ENCODE measurements at places on chromosomes 4 and X.
A peak's percentile ranks its signal among the peaks of the same experiment; 100 is the strongest.

DNA sequence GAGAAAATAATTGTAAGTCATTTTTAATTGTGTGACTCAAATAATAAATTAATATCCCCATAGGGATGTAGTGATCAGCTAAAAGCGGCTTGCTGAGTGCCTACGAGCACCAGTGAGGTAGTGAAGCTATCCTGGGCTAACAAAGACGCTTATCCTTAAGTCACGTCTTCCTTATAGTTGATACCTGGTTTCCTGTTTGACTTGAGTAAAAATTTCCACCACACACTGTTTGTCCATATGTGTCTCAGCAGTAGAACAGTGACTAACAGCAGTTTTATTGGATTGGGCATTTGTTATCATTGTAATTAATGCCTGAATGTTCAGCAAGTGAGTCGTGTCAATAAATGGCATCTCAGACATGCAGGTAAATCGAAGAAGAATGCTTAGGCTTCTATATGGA is 241.1 kb downstream of the GRXCR1 start:
- DNase-seq: no peak

DNA sequence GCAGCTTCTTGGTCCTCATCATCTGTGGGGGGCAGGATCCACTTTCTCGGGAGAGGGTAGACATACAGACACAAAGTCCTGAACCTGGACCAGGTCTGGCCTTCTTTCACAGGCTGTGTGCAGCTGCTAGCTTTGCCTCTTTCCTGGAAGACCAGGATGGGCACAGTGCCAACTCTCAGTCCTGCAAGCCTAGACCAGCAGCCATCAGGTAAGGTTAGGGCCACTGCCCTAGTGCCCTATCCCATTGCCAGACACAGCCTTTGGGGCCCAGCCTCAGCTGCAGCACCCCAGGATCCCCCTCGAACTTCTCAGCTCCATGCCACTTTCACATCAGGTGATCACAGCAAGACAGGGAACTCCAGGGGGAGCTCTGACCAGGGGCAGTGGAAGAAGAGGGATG is 38.4 kb downstream of the ZNF185 start:
- DNase-seq: no peak

GRCh38 chrX:144730471-144730870 is 516.8 kb upstream of the SPANXN1 start:
- DNase-seq: no peak

- DNase-seq: no peak
Observed at GRCh38 chrX:151151665-151152267, 24.6 kb upstream of the GPR50 start.

DNA sequence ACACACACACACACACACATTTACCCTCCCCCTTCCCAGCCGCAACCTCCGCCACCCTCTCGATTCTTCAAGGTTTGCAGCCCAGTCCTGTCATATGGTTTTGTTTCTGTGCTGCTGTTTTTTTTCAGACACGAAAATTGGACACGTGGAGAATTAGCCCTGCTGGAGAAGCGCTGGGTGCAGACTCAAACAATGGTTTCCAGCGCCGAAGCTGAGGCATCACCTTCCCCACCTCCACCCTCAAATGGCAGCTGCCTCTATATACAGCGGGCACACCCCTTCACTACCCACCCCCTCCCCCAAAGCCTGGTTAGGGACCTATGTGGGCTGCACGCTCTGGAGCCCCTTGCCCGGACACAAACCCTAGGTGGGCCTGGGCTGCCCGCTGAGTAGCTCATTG is 87.9 kb downstream of the BCOR start:
- no peak for DNase-seq

DNA sequence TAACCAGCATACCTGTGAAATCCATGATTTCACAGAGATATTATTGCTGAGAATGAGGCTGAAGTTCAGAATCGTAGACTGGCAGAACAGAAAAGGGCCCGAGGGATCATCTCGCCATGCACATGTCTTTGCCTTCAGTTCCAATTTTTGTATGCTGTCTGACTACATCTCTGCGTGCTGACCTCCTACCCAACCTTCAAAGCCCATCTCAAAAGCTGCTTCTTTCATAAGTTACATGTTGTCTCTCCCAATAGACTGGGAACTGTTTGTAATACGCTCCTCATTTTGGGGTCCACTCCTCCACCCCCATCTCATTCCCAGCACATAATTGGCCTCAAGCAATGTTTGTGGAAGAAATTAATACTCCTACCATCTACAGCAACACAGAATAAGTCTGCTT is 78.2 kb downstream of the RTL5 start:
- no peak for DNase-seq

DNA sequence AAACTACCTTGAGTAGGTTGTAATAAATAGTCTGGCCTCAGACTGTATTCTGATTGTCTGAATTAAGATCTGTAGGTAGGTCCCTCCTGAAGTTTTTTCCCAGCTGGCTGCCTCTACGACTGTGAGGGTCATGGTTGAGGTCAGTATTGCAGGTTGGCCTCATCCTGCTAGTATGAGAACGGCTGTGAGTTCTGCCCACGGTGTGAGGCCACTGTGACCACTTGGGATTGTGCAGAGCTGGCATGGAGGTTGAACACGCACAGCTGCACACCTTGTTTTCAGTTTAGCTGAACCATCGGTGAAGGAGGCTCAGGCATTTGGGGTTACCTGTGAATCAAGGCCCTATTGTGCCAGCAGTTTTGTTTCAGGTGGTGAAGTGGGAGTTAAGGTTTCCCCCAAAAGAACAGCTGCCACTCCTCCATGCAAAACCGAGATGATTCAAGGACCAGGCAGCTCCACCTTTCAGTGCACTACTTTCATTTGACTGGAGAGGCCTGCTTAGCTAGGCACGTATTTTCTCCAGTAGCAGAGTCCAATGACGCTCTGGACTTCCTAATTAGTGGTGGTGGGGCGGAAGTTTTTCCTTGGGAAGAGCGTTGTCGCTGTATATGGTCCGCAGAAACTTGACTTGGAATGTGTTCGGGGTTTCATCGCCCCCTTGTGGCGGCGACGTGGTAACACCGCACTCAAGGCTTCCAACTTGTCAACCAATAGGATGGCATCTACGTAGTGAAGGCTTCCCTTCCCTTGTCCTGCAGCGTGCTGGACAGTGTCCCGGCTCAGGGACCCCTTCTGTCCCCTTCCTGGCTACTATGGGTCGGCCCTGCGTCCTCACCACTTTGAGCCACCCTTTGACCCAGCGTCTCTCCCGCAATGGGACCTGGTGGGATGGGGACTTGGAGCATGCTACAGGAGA is 13.8 kb downstream of the CMC4 start:
- peak; percentile 15 for DNase-seq

DNA sequence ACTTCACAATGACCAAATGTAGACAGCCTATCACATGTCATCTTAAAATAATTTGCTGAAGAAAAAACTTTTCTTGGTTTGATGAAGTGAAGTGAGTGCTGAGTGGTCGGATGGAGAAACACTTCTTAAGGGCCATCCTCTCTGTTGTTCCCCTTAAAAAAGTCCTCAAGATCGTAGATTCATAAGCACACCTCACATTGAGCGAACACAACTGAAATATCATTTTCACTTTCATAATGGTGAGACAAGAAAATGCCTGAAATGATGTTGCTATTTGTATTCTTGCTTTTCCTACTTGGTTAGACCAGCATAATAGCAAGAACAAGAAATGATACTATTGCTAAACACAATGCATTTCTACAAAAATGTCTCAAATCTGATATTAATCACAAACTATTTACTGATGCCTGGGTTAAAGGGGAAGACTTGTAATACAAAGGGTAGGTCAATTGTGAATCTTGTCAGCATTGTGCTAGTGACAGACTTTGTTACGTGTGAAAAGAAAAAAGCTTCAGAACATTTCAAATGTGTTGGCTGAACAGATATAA is 305.6 kb upstream of the NR3C2 start:
- DNase-seq: no peak

GRCh38 chr4:153420361-153420760 is 45.8 kb upstream of the TMEM131L start:
- no peak for DNase-seq

DNA sequence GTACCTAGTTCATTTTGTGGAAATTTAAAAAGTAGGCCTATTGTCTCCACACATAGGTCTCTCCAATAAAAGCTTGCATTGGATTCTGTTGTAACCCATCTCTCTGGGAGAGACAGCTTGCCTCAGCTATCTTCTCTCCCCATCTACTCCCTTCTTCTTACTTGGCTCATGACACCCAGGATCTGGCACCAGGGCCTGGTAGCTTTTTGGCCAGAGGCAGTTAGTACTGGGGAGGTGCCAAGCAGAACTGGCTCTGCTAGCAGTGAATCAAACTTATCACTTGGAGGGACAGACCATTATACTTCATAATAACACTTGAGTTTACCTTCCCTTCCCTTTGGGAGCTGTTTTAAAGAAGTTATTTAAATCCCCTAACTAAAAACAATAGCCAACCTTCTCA is 31.8 kb downstream of the PLAC1 start:
- DNase-seq: no peak

DNA sequence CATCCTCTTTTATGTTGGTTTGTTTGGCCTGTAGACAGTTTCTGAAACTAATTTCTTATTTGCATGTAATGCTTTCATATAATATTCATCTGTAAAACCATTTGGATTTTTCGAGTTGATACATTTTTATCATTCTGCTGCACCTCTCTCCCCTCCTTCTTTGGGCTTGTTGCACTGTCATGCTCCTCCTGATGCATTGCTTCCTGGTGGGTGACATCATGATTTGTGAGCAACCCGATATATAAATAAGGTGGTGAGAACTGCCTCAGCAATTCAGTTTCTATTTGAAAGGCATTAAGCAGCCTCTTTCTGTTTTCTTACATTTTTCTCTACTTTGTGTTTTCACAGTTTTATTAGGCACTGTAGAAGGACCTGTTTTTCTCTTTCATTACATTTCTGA is 515.7 kb downstream of the RPA4 start:
- DNase-seq: peak; percentile 43

DNA sequence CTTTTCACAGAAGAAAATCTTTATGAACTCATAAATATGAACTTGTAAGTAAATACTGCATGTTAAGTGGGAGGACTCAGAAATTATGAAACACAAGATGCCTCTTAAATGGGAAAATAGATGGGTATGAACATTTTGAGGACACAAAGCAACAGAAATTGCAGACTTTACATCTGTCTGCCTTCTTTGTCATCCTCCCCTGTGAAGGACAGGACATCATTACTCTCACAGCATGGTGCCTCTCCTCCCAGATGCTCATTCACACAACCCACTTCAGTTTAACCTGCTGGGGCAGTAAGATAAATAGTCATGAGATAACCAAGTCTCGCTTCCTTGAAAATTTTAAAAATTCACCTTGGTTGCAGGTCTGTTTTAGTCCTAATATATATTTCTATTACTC is 144.5 kb downstream of the APBB2 start:
- DNase-seq: no peak

DNA sequence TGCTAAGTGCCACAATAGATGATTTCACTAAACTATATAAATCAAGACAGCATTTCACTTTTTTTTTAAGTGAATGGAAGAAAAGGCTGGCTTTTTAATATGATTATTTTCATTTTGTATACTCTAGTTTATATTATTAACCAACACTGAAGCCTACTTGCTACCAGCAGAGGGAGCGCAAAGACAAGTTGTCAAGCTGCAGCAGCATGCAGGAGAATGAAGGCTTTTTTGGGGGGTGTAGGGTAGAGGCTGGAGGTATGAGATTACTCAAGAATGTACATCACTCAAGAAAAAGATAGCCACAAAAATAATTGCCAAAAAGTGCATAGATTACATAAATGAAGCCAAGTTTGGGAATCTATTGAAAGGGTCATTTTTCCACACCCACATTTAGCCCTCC is 519.5 kb downstream of the FGF13 start:
- no peak for DNase-seq

DNA sequence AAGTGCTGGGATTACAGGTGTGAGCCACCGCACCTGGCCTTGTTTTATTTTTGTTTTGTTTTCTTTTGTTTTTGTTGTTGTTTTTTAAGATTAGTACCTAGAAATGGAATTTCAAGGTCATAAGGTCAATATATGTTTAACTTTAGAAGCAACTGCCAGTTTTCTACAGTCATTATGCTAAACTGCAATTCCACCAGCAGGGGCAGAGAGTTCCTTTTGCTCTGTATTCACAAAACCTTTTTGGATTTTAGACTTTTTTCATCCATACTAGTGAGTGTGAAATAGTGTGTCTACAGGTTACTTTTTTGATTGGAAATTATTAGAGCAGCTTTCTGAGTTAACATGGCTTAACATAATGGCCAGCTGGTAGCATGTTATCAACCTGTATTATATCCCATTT is 580.6 kb downstream of the TRIML1 start:
- DNase-seq: no peak

GRCh38 chr4:101953949-101954348 is 163.4 kb downstream of the BANK1 start:
- DNase-seq: peak; percentile 40

DNA sequence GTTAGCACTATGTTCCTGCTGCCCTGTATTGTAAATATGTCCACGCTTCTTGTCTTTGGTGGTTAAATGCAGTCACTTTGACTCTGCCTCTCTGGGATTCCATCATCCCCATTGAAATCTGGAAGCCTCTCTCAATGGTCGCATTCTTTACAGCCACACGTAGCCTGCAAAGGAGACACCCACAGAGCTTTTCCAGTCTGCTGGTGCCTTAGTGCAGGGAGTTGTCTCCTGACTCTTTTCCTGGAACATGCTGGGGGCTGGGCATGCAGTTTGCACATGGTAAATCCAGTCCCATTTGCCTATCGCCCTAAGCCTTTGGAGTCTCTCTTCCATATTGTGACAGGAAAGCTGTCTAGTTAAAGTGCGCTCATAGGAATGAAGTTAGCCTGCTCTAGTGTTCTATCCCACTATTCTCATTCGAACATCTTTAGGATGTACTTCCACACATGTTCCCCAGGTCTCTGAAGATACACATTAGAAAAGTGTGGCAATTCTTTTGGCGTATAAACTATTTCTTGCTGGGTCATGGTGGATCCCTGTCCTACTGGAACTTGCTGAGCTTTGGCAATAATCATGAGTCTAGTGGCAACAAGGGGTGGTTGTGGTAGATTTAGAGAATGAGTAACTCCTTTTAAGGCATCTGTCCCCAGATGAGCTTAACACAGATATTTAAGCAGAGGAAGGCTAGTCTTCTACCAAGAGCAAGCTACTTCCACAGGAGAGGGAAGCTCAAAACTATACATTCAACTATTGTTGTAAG is 33.7 kb downstream of the COQ2 start:
- DNase-seq: no peak

DNA sequence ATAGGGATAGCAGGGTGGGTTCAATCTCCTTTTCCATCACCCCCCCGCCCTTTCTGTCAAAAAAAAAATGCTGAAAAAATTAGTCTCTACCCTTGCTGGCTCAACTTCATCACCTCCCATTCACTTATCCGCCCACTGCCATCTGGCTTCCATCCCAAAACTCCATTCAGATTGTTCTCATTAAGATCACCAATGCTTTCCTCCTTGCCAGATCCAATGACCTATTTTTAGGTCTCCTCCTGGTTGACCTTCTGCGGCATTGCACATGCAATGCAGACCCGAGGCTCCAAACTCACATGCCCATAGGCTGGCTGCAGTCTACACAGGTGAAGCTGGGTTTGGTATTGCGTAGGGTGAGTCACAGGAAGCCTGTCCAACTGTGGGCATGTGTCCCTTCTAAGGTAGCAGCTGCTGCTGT is 21.1 kb upstream of the STIM2 start:
- no peak for DNase-seq

- no peak for DNase-seq
Observed at GRCh38 chr4:158778712-158779111, 9.9 kb downstream of the FNIP2 start.

All from non-pigmented ciliary epithelial cell (primary cell).